ENCODE measurements at places on chromosomes 12 and 14. TPM values are rescaled to one million over a fixed set of nuclear protein-coding genes. Genes with fewer than 3 reads are reported as not detected.

- peak; percentile 11 for DNase-seq
- no peaks in the 10 kb centered on the region for H3K36me3 ChIP-seq
- peak overlapping the region; percentile 69 for H3K4me3 ChIP-seq
These were observed 972 bp downstream of the PTGDR start for GRCh38 chr14:52268279-52269061.

- H3K27ac ChIP-seq = no peak overlapping the region
- H3K4me3 ChIP-seq = no peak overlapping the region
- no peaks in the 10 kb centered on the region for H3K27me3 ChIP-seq
- H3K36me3 ChIP-seq = peaks cover 26% of the 10 kb centered on the region
These were observed 78.5 kb downstream of the CCDC91 start for GRCh38 chr12:28268608-28269229.

- peaks cover 36% of the 10 kb centered on the region for H3K4me1 ChIP-seq
- peaks cover 12% of the 10 kb centered on the region for H3K36me3 ChIP-seq
- no peak overlapping the region for H3K4me3 ChIP-seq
- no peak for DNase-seq
- no peaks in the 10 kb centered on the region for H3K27me3 ChIP-seq
These were observed 5.6 kb downstream of the LTA4H start for GRCh38 chr12:96029826-96030225.

DNA sequence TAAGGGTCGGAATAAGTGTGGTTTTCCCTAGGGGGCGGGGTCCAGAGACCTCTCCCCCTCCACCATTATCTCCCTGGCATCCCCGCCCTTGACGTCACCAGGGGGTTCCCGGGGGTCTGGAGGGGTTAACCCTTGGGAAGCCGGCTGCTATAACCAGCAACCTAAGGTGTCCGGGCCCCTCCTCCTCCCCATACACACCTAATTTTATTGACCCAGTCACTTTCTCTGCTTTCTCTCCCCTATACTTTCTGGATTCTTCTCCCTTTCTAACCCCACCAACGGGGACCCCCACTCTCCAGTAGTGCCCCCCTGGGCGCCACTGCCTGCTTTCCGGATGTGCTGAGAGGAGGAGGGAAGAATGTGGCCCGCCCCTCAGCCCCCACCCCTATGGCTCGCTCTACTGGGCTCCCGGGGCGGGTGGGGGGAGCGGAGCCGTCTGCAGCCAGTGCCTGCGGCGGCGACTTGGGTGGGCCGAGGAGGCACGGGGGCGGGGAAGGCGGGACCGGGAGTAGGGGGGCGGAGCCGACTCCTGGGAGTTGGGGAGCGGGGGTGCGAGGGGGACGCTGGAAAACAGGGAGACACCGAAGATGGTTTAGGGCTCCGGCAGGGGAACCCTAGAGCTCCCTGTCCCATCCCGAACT lies 1.8 kb downstream of the GLI1 start:
- peak overlapping the region; percentile 79 for H3K4me3 ChIP-seq
- peaks cover 9% of the 10 kb centered on the region for H3K27me3 ChIP-seq

DNA sequence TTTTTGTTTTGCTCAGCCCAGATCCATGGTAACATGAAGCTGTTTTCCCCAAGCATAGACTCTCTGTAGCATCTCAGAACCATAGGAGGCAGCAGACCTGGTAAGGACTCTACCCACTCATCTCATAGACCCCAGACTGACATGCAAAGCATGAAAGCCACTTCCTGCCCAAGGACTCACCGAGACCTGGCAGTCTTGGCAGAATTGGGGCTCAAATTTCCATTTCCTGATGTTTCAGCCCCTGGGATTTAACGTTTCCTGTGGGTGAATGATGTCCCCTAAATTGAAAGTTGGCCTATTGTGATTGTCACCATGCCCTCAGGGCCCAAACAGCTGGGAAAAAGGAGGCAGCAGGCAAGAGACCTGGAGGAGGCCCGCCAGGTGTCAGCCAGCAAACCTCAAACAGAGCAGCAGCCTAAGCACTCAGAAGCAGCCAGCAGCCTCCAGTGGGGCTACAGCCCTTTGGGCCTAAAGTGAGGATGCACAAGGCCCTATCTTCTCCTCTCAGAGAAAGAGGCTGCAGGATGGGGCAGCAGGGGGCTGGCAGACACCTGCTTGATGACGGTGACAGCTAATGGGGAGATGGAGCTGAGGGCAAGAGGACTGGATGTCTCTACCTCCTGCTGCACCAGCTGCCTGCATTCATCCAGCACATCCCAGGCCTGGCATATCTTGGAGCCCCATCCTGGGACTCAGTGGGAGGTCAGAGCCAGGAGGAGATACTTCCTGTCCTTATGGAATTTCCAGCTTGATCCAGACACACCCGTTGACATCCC lies 8.5 kb downstream of the KRT85 start:
- no peaks in the 10 kb centered on the region for H3K27me3 ChIP-seq
- no peaks in the 10 kb centered on the region for H3K36me3 ChIP-seq
- no peak overlapping the region for H3K4me3 ChIP-seq
- peaks cover 20% of the 10 kb centered on the region for H3K4me1 ChIP-seq

DNA sequence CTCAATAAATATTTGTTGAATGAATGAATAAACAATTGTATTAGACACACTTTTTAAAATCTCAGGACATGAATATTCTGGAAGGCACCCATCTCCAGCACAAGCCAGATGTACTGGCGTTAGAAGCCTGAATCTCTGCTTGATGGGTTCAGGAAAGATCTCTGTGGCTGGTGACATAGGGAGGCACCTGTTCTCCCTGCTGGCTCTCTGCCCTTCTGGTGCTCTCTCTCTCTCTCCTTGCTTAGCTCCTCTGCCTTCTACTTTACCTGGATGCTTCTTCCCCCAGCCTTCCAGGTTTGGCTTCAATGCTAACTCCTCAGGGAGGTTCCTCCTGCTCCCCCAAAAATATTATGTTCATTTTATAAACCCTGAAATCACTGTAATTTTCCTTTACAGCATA lies 1.5 kb downstream of the CYP46A1 start:
- no peak for DNase-seq
- H3K27ac ChIP-seq = no peak overlapping the region
- H3K27me3 ChIP-seq = peaks cover 11% of the 10 kb centered on the region
- peaks cover 4% of the 10 kb centered on the region for H3K4me1 ChIP-seq

DNA sequence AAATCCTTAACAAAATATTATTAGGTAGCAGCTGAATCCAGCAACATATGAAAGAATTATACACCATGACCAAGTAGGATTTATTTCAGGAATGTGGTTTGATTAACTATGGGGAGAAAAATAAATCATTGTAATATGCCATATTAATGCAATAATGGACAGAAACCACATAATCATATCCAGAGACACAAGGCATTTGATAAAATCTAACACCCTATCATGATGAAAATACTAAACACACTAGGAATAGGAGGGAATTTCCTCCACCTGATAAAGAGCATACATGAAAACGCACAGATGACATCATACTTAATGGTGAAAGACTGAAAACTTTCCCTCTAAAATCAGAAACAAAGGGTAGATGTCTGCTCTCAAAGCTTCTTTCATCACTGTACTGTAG lies 238.9 kb downstream of the PHLDA1 start:
- H3K4me1 ChIP-seq = peaks cover 22% of the 10 kb centered on the region
- no peaks in the 10 kb centered on the region for H3K36me3 ChIP-seq
- H3K27ac ChIP-seq = no peak overlapping the region

DNA sequence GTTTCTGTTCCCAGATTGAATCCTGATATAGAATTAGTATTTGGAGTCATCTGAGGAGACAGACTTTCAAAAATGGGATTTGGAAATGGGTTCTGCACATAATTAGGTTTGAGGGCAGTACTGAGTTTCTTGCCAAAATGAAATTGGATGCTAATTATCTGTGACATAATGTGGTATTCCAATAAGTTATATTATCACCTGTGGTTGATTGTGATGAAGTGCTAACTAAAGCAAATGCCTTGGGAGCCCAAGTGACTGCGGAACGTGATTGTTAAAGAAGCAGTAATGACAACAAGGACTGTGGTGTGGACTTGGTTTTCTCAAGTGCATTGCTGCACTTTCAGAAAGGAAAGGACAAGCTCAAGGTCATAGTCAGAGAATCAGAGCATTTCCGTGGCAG lies 337.0 kb downstream of the IPO8 start:
- H3K27me3 ChIP-seq = no peaks in the 10 kb centered on the region
- no peak for DNase-seq
- no peak overlapping the region for H3K27ac ChIP-seq
- H3K36me3 ChIP-seq = no peaks in the 10 kb centered on the region
- H3K4me1 ChIP-seq = no peaks in the 10 kb centered on the region

DNA sequence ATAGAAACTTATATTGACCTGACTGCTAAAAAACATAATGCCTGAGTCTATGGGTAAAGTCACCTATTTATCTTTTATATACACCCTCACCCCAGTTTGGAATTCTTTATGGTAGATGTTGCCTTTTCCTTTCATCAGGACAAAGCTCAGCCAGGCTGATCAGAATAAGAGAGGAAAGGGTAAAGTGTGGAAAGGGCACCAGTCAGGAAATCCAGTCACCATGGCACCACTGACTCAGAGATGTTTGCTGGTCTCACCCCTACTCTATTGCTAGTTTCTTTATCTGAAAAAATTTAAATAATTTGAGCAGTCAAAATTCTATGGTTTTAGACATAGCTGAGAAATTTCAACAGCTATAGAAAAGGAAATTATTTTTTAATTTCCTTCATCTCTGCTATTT lies 49.2 kb upstream of the SSTR1 start:
- H3K27ac ChIP-seq = no peak overlapping the region
- H3K4me1 ChIP-seq = no peaks in the 10 kb centered on the region
- H3K36me3 ChIP-seq = no peaks in the 10 kb centered on the region
- H3K27me3 ChIP-seq = no peaks in the 10 kb centered on the region

GRCh38 chr12:94225947-94226630 lies 77.7 kb downstream of the PLXNC1 start:
- no peak for DNase-seq
- H3K36me3 ChIP-seq = peaks cover 16% of the 10 kb centered on the region
- H3K4me1 ChIP-seq = peaks cover 6% of the 10 kb centered on the region
- H3K4me3 ChIP-seq = no peak overlapping the region
- no peaks in the 10 kb centered on the region for H3K27me3 ChIP-seq

- H3K4me3 ChIP-seq = no peak overlapping the region
- H3K4me1 ChIP-seq = no peaks in the 10 kb centered on the region
- no peaks in the 10 kb centered on the region for H3K36me3 ChIP-seq
These were observed 56.3 kb upstream of the CPNE8 start for GRCh38 chr12:38961683-38962082.

- no peak for DNase-seq
- no peaks in the 10 kb centered on the region for H3K36me3 ChIP-seq
- H3K27ac ChIP-seq = no peak overlapping the region
- no peak overlapping the region for H3K4me3 ChIP-seq
- H3K27me3 ChIP-seq = no peaks in the 10 kb centered on the region
These were observed 95.5 kb downstream of the TMX1 start for GRCh38 chr14:51335531-51335930.

DNA sequence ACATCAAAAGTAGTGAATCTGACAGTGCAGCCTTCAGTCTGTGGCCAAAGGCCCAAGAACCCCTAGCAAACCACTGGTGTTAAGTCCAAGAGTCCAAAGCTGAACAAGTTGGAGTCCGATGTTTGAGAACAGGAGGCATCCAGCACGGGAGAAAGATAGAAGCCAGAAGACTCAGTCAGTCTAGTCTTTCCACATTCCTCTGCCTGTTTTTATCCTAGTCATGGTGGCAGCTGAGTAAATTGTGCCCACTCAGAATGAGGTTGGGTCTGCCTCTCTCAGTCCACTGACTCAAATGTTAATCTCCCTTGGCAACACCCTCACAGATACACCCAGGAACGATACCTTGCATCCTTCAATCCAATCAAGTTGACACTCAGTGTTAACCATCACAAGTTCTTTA lies 1255.4 kb downstream of the LRFN5 start:
- no peaks in the 10 kb centered on the region for H3K27me3 ChIP-seq
- no peak for DNase-seq
- no peaks in the 10 kb centered on the region for H3K4me1 ChIP-seq
- H3K4me3 ChIP-seq = no peak overlapping the region
- H3K36me3 ChIP-seq = no peaks in the 10 kb centered on the region

DNA sequence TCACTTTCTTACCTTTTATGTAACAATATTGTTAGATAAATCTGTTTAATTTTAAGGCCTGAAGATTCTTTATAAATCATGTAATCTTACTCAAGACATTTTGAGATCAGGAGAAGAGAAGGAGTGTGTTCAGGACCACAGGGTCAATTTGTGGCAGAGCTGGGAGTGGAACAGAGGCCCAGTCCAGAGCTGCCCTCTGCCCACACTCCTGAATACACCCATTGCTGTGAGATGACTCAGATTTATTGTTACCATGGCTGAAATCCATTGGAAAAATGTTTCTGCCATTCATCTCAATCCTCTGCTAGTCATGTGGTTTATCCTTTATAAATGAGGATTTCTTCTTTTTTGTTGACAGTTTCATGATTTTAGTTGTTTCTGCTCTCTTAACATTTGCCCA lies 100.5 kb upstream of the STXBP6 start:
- no peaks in the 10 kb centered on the region for H3K36me3 ChIP-seq
- DNase-seq = no peak
- no peak overlapping the region for H3K27ac ChIP-seq
- H3K4me1 ChIP-seq = no peaks in the 10 kb centered on the region
- peaks cover 7% of the 10 kb centered on the region for H3K27me3 ChIP-seq
- H3K4me3 ChIP-seq = no peak overlapping the region

- H3K27ac ChIP-seq = no peak overlapping the region
- H3K4me3 ChIP-seq = no peak overlapping the region
- no peak for DNase-seq
- H3K4me1 ChIP-seq = peaks cover 21% of the 10 kb centered on the region
These were observed 3.5 kb upstream of the SCNN1A start for GRCh38 chr12:6378709-6379472.

DNA sequence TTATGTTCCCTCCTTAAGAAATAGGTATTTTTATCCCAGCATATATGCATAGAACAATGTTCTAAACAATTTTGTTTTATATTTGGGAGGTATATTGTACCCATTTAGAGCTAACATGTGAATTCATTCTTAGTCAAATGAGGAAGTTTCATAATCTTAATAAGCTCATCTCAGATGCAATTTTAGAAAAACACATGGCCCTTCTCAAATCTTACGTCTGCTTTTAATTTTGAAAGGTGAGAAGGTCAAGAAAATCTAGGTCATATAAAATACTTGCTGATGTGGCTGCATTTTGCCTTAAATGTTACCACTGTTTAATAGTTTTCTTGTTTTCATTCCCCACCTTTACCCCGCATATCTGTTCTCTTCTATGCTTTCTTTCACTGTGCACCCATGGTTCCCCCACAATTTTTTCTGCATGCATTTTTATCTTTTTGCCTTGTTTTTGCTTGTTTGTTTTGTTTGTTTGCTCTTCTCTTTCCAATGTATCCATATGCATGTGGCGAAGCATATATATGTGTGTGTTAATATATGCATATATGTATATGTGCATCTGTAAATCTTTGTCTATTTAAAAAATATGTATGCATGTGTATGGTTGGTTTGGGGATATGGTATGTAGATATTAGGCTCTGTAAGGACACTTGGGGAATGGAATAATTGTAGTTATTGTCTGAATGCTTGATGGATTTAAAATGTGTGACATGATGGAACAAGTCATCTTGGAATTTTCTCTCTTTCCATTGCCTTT lies 317.1 kb downstream of the BCAT1 start:
- no peaks in the 10 kb centered on the region for H3K4me1 ChIP-seq
- H3K27ac ChIP-seq = no peak overlapping the region
- no peak overlapping the region for H3K4me3 ChIP-seq
- H3K36me3 ChIP-seq = no peaks in the 10 kb centered on the region

- no peak for DNase-seq
- no peaks in the 10 kb centered on the region for H3K4me1 ChIP-seq
- peaks cover 8% of the 10 kb centered on the region for H3K36me3 ChIP-seq
- H3K27me3 ChIP-seq = no peaks in the 10 kb centered on the region
- no peak overlapping the region for H3K4me3 ChIP-seq
These were observed 11.7 kb downstream of the KDM2B start for GRCh38 chr12:121568971-121569751.

The ACSM4 gene
- not detected for total RNA-seq

The BHLHE41 gene
- total RNA-seq = not detected

The ANG gene
- total RNA-seq = 0.27 TPM

The STON2 gene
- 0.14 TPM for total RNA-seq

The GRIP1 gene
- total RNA-seq = 2.2 TPM

The SPRYD3 gene
- 20.1 TPM for total RNA-seq

The CCER1 gene
- not detected for total RNA-seq

The ARHGDIB gene
- total RNA-seq = 730 TPM

Measured in activated naive CD4-positive, alpha-beta T cell treated with anti-CD3 and anti-CD28 coated beads for 36 hours (primary cell).